ENCODE measurements at places on chromosomes 3 and 15.

- peaks cover 7% of the 10 kb centered on the region for H3K4me1 ChIP-seq
- no peak overlapping the region for H3K27ac ChIP-seq
- no peaks in the 10 kb centered on the region for H3K36me3 ChIP-seq
Measured at GRCh38 chr3:43379343-43379742, 93.0 kb downstream of the SNRK start.

- H3K4me1 ChIP-seq = no peaks in the 10 kb centered on the region
- no peak overlapping the region for H3K27ac ChIP-seq
- peaks cover 54% of the 10 kb centered on the region for H3K36me3 ChIP-seq
- no peaks in the 10 kb centered on the region for H3K27me3 ChIP-seq
- no peak overlapping the region for H3K4me3 ChIP-seq
- no peak for DNase-seq
Measured at GRCh38 chr3:47588587-47588986, 9.9 kb upstream of the CSPG5 start.

DNA sequence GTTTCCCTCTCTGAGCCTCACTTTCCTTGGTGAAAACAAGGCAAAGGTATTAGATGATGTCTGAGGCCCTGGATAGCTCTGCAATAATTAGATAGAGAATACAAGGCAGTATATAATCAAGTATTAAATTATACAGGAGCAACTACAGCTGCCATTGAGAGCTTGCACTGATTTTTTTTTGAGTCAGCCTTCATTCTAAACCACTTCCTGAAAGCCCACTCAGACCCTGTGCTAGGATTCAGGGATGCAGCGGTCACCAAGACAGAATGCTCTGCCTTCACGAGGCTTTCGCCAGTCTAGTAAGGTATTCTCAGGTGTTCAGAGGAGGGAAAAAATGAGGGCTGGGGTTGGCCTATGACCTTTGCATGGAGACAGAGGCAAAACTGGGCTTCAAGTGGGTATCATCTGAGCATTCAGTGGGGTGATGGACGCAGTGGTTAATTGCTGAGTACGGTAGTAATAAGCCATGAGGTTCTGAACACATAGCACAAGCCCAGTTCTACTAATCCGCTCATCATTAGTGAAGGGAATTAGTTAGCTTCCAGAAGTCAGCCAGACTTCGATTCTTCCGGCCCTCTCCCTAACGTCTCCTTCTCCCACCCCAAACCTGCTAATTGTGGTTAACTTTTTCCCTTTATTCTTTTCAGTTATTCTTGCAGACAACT lies 3.6 kb downstream of the VGLL4 start:
- no peak for DNase-seq
- no peak overlapping the region for H3K27ac ChIP-seq
- no peaks in the 10 kb centered on the region for H3K27me3 ChIP-seq
- H3K4me3 ChIP-seq = no peak overlapping the region

GRCh38 chr3:6168256-6168655 lies 692.7 kb upstream of the GRM7 start:
- no peaks in the 10 kb centered on the region for H3K4me1 ChIP-seq
- no peaks in the 10 kb centered on the region for H3K36me3 ChIP-seq
- H3K27ac ChIP-seq = no peak overlapping the region
- no peak overlapping the region for H3K4me3 ChIP-seq
- no peak for DNase-seq

DNA sequence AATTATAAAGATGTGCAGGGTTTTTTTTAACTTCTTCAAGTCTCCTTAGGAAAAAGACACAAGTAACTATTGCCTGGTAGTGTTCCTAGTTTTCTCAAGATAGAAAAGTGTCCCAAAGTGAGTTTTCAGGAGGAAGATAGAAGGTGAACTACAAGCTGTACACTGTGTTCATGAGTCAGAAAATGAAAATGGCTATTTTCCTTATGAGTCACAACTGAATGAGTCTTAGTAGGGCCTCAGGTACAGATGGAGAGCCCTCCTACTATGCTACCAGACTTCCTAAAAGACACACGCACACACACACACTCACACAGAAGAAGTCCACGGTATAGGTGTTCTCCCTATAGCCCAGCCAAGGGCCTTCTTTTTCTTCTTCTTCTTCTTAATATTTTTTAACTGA lies 3.1 kb downstream of the MYO1E start:
- H3K36me3 ChIP-seq = no peaks in the 10 kb centered on the region
- no peak overlapping the region for H3K4me3 ChIP-seq
- no peak for DNase-seq

- H3K4me3 ChIP-seq = no peak overlapping the region
- no peak overlapping the region for H3K27ac ChIP-seq
- H3K36me3 ChIP-seq = no peaks in the 10 kb centered on the region
- DNase-seq = no peak
- no peaks in the 10 kb centered on the region for H3K27me3 ChIP-seq
Measured at GRCh38 chr3:52527039-52527731, 6.5 kb downstream of the NT5DC2 start.

DNA sequence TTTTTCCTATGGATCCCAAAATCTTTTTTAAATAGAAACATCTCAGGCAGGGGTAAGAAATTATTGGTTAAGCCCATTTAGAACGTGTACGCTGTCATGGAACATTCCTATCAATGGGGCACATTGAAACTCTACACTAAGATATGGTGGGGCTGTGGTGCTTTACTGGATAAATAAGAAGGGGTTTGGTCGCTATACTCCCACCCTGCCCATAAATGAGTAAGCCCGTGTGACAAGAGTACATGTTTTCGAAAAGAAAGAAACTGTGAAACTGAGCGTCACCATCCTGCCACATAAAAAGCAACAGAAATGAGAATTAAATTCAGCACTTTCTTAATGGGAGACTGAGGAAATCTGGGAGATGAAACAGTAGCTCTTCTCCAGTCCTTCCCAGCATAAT lies 929.7 kb upstream of the CFAP20DC start:
- no peaks in the 10 kb centered on the region for H3K27me3 ChIP-seq
- no peak overlapping the region for H3K4me3 ChIP-seq
- no peaks in the 10 kb centered on the region for H3K4me1 ChIP-seq

DNA sequence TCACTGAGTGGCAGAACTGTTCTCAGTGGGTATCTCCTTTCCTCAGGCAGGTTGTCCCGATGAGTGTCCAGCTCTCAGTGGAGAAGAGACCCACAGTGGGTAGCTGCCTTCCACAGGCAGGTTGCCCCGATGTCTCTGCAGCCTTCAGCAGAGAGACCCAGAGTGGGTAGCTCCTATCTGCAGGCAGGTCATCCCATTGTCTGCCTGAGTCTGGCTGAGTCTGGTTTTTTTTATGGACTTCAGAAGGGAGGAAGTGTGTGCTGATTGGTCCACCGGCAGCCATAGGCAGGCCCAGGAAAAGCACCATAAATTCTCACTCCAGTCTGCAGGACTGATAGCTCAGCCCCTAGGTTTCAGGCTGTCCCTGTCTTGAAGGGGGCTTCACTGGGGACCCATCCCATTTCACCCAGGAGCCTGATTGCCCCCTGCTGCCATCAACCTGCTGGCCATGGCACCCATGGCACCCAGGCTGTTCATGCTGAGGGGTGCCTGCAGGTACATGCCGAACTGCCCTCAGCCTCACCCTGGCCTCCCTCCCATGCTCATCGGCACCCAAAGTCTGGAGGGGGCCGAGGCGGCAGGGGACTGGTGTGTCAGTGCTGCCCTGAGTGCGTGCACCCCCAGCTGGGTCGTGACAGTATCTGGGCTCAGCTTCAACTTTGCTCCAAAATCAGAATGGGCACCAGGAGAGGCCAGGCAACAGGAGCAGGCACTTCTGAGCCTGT lies 3.6 kb upstream of the LIMD1 start:
- H3K27ac ChIP-seq = no peak overlapping the region
- no peak overlapping the region for H3K4me3 ChIP-seq
- peak; percentile 32 for DNase-seq
- H3K4me1 ChIP-seq = peaks cover 28% of the 10 kb centered on the region
- H3K27me3 ChIP-seq = no peaks in the 10 kb centered on the region
- H3K36me3 ChIP-seq = no peaks in the 10 kb centered on the region

DNA sequence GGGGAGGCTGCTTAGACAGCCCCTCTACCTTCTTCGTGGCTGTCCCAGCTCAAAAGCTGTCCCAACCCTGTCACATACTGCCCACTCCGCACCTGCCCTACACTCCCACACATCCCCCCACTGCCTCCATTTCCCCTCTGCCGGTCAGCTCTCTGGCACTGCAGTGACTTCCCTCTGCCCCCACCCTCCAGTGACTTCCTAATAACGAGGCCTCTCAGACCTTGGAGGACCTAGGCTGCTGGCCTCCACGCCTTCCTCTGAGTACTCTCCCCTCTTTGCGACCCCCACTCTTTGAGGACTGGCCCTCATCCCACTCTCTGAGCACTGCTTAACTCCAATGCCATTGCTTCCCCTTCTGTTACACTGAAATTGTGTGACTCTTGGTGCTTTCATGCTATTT lies 45.3 kb downstream of the KY start:
- H3K27ac ChIP-seq = no peak overlapping the region
- DNase-seq = no peak
- H3K27me3 ChIP-seq = no peaks in the 10 kb centered on the region

DNA sequence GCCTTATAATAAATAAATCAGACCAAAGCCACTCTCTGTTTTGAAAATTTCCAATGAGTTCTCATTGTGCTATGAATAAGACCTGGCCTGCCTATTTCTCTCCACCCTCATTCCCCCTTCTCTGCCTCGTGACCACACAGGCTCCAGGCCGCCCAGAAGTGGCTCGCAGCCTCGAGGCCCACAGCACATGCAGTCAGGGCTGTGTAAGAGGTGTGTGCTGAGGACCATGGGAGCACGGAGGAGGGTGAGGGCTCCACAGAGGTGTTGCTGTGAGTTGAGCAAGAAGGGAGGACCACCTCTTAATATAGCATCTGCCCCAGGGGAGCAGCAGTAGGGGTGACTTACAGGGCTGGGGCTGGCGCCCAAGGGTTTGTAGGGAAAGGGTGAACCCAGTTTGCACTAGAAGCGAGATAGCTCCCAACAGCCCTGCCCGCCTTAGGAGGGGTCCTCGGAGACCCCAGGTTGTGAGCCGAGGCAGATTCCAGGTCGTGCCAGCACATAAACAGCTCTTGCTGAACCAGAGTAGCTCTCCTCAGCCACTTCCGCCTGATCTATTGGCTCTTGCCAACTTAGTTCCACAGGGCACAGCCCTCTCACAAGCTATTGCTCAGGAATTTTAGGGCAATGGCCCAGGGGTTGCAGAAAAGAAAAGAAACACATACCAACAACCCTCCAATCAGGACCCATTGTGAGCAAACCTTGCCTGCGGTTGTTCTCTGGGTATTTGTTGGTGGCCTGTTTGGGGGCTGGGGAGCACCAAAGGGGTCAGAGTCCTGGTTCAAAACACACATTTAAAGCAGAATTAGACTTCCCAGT lies 117.7 kb downstream of the MYLK start:
- H3K27ac ChIP-seq = no peak overlapping the region
- H3K4me3 ChIP-seq = no peak overlapping the region
- no peaks in the 10 kb centered on the region for H3K36me3 ChIP-seq
- H3K27me3 ChIP-seq = no peaks in the 10 kb centered on the region
- H3K4me1 ChIP-seq = no peaks in the 10 kb centered on the region
- no peak for DNase-seq

- H3K36me3 ChIP-seq = no peaks in the 10 kb centered on the region
- H3K27me3 ChIP-seq = no peaks in the 10 kb centered on the region
- no peak overlapping the region for H3K4me3 ChIP-seq
- no peaks in the 10 kb centered on the region for H3K4me1 ChIP-seq
- DNase-seq = no peak
Measured at GRCh38 chr3:25094932-25095685, 333.0 kb upstream of the RARB start.

- DNase-seq = no peak
- H3K27me3 ChIP-seq = no peaks in the 10 kb centered on the region
- no peaks in the 10 kb centered on the region for H3K4me1 ChIP-seq
- H3K4me3 ChIP-seq = no peak overlapping the region
- no peaks in the 10 kb centered on the region for H3K36me3 ChIP-seq
Measured at GRCh38 chr3:25572919-25573385, 91.8 kb downstream of the TOP2B start.

GRCh38 chr3:149810846-149811245 lies 2.2 kb upstream of the RNF13 start:
- no peak overlapping the region for H3K4me3 ChIP-seq
- no peak overlapping the region for H3K27ac ChIP-seq
- H3K36me3 ChIP-seq = no peaks in the 10 kb centered on the region
- peaks cover 27% of the 10 kb centered on the region for H3K4me1 ChIP-seq
- no peak for DNase-seq
- peaks cover 9% of the 10 kb centered on the region for H3K27me3 ChIP-seq

- peaks cover 40% of the 10 kb centered on the region for H3K4me1 ChIP-seq
- peak within 1 kb of the TSS; percentile 5 for H3K27ac ChIP-seq
- no peaks in the 10 kb centered on the region for H3K36me3 ChIP-seq
- no peaks in the 10 kb centered on the region for H3K27me3 ChIP-seq
Measured at GRCh38 chr3:38029400-38030125, at the start of gene PLCD1. Gene PLCD1, minus strand, starts transcription at chr3:38029642. Its CDS starts 103 bp downstream, at chr3:38029539.

- H3K36me3 ChIP-seq = no peaks in the 10 kb centered on the region
- no peaks in the 10 kb centered on the region for H3K27me3 ChIP-seq
- no peak overlapping the region for H3K27ac ChIP-seq
- H3K4me3 ChIP-seq = no peak overlapping the region
- DNase-seq = no peak
Measured at GRCh38 chr3:55405436-55405835, 81.7 kb downstream of the WNT5A start.

DNA sequence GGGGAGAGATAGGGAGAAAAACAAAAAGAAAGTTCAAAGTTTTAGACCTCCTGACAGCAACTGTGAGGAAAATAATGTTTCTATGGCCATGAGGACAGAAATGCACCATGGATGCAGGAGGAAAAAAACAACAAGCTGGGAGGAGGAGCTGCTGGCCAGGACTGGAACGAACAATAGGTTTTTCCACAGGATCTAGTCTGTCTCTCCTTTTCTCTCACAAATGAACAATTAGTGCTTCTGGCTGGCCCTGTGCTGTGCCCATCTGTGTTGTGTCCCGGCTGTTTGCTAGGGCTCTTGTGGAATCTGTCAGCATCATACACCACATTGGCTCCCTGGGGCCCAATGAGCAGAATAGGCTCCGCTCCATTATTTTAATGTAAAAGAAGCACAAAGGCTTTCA lies 15.2 kb downstream of the GK5 start:
- H3K4me3 ChIP-seq = no peak overlapping the region
- H3K27me3 ChIP-seq = no peaks in the 10 kb centered on the region
- peaks cover 22% of the 10 kb centered on the region for H3K36me3 ChIP-seq
- no peaks in the 10 kb centered on the region for H3K4me1 ChIP-seq

DNA sequence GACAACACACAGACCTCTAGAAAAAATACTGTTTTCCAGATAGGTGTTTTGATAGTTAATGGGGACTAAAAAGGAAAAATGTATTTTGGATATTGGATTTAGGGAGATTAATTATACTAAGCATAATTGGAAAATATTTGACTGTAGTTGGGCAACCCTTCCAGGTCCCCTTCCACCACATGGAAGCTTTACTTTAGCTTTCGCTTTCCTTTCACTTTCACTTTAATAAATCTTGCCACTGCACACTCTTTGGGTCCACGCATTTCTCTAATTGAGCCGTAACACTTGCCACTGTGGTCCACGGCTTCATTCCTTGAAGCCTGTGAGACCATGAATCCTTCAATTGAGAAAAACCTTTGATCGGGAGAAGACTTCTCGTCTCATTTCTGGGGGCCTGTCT lies 15.5 kb downstream of the GLDN start:
- no peaks in the 10 kb centered on the region for H3K36me3 ChIP-seq
- no peaks in the 10 kb centered on the region for H3K27me3 ChIP-seq
- no peak overlapping the region for H3K27ac ChIP-seq

- DNase-seq = no peak
- no peak overlapping the region for H3K27ac ChIP-seq
- no peaks in the 10 kb centered on the region for H3K27me3 ChIP-seq
- no peak overlapping the region for H3K4me3 ChIP-seq
- H3K4me1 ChIP-seq = no peaks in the 10 kb centered on the region
Measured at GRCh38 chr3:140319739-140320138, 358.1 kb upstream of the TRIM42 start.
